ENCODE measurements at places on chromosomes 16 and 17. TPM values are rescaled to one million over a fixed set of nuclear protein-coding genes. Genes with fewer than 3 reads are reported as not detected.

GRCh38 chr17:66583112-66583748, 251.7 kb upstream of the CACNG5 start:
- H3K27ac ChIP-seq: no peak overlapping the region
- peaks cover 52% of the 10 kb centered on the region for H3K4me1 ChIP-seq
- H3K27me3 ChIP-seq: no peaks in the 10 kb centered on the region
- no peak overlapping the region for H3K4me3 ChIP-seq
- H3K36me3 ChIP-seq: no peaks in the 10 kb centered on the region

Gene SECTM1
- 12.1 TPM for total RNA-seq

Gene HCRT
- total RNA-seq: not detected

DNA sequence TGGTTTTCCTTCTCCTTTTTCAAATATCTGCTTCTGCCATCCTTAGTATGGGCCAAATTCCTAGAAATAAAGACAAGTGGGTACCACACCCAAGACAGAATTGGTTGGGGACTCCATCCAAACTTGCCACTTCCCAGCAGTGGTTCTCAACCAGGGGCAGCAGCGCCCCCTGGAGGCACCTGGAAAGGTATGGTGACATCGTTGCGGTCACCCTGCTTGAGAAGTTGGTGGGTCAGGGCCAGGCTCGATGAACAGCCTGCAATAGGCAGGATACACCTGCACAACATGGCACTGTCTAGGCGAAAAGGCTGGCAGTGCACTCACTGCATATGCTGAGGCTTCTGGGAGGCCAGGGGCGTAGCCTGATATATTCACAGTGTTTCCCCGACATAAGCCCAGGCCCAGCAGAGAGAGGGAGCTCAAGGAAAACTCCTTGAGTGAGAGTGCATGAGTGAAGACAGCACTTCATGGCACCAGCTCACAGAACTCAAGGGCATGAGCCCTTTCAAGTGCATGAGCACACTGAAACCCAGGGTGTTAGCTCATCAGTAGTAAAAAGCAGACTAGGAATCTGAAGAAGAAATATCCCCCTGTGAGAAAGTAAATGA, 57.7 kb downstream of the CMC2 start:
- H3K4me1 ChIP-seq: no peaks in the 10 kb centered on the region
- no peak overlapping the region for H3K4me3 ChIP-seq
- no peak for DNase-seq
- H3K27ac ChIP-seq: no peak overlapping the region

DNA sequence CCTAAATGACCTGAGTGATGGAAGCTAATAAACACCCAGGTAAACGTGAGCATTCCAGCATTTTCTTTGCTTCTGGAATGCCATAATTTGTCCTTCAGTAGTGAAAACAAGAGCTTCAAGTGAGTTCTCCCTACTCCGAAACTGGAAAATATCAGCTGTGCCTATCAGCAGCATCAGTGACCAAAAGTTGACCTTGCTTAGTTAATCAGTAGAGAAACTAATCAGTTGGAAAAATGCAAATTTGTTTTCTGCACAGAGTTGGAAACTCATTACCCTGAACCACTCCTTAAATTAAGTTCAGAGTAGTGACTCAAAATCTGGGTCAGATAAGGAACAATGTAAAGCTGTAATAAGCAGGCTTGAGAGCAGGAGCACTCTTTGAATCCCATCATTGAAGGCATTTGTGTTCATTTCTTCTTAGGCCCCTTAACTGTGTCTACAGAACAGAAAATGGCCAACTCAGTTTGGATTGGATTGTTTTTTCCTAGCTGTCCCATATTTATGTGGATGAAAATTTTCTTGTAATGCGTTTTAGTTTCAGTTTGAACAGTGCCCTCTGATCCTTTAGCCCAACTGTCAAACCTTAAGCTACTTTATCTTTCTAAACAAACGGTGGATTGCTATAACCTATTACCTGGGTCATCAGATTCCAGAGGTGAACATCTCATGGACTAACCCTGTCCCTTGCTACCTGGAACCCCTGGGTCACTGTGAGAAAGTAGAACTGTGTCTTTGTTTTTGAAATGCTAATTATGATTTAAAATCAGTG, 290.4 kb downstream of the TOX3 start:
- no peaks in the 10 kb centered on the region for H3K36me3 ChIP-seq
- H3K27me3 ChIP-seq: no peaks in the 10 kb centered on the region
- H3K4me1 ChIP-seq: no peaks in the 10 kb centered on the region
- H3K27ac ChIP-seq: no peak overlapping the region
- H3K4me3 ChIP-seq: no peak overlapping the region
- DNase-seq: no peak

Data from sigmoid colon (tissue), 7 donors.